Stomach (tissue), 19 donors: ENCODE measurements at places on chromosomes 1 and 21.

- no peaks in the 10 kb centered on the region for H3K36me3 ChIP-seq
- H3K4me3 ChIP-seq, result no peak overlapping the region
- no peak for DNase-seq
- H3K27me3 ChIP-seq, result no peaks in the 10 kb centered on the region
- H3K4me1 ChIP-seq, result no peaks in the 10 kb centered on the region
These were observed 35.0 kb downstream of the SLC35F3 start for GRCh38 chr1:233939451-233939850.

DNA sequence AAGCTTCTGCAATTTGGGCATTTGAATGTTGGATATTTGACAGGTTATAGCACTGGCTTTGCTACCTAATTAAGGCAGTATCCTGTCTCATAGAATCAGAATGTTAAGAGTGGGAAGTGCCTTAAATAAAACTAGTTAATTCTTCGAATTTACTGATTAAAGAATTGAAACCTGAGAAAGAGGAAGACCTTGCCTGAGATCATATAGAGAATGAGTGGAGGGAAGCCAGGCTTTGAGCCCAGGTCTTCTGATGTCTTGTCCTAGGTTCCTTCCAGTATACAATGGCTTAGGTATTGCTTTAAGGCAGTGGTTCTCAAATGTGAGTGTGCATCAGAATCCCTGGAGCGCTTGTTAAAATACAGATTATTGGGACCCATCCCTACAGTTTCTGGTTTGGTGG, 20.9 kb upstream of the SH3BGRL3 start:
- H3K27me3 ChIP-seq, result no peaks in the 10 kb centered on the region
- no peaks in the 10 kb centered on the region for H3K4me1 ChIP-seq
- DNase-seq, result no peak
- H3K4me3 ChIP-seq, result no peak overlapping the region
- no peak overlapping the region for H3K27ac ChIP-seq

DNA sequence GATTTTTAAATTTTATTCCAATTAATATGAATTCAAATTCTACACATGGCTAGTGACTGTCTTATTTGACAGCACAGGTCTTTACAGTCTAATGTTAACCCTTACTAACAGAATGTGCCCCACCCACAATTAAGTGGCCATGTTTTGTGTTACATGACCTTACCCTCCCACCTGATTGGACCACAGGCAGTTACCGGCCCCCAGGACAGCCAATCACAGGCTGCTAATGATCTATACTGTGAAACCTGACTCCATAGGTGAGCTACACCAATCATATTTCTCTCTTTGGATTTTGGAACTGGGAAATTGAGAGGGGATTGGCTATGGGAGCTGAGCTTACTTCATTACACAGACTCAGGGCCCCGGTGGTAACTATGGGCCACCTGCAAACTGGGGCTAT, 27.5 kb downstream of the ZP4 start:
- no peaks in the 10 kb centered on the region for H3K27me3 ChIP-seq
- no peaks in the 10 kb centered on the region for H3K4me1 ChIP-seq
- no peaks in the 10 kb centered on the region for H3K36me3 ChIP-seq
- H3K4me3 ChIP-seq, result no peak overlapping the region
- H3K27ac ChIP-seq, result no peak overlapping the region

DNA sequence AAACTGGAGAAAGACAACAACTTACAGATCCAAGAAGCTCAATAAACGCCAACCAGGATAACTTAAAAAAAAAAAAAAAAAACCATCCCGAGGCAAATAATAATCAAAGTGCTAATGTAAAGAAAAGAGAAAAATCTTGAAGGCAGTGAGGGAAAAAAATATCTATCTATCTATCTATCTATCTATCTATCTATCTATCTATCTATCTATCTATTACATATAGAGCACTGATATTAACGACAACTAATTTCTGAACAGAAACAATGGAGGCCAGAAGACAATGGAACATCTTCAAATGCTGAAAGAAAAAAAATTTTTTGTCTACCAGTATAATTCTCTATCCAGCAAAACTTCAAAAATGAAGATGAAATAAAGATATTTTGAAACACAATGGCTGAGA, 18.0 kb downstream of the PACC1 start:
- H3K27ac ChIP-seq, result no peak overlapping the region
- H3K4me1 ChIP-seq, result no peaks in the 10 kb centered on the region
- no peaks in the 10 kb centered on the region for H3K27me3 ChIP-seq
- DNase-seq, result no peak

DNA sequence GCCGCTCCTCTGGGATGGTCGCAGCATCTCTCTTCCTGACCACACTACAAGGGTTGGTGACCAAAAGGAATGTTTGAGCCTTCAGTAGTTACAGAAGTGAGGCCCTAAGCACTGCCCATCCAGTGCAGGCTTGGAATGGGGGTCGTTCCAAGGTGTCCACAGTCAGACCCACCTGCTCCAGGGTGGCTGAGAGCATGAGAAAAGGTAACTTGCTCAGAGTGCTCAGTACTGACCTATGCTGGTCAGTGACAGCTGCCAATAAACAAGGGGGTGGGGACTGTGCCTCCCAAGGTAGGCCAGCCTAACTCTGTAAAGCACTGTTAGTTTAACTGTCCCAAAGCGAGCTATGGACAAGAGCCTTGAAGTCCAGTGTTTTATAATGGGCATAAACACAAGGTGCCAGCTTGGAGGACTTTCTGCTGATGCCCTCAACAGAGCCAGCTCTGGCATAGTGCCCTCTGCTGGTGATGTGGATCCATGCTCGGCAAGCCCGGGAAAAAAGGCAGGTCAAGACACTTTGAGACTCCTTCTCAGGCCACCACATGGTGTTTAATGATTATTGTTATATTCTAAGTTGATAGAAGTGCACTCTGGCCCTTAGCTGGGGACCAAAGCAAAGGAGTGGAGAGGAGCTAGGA, 78.1 kb upstream of the DNAH14 start:
- no peak overlapping the region for H3K27ac ChIP-seq
- H3K4me1 ChIP-seq, result no peaks in the 10 kb centered on the region
- no peaks in the 10 kb centered on the region for H3K36me3 ChIP-seq
- no peaks in the 10 kb centered on the region for H3K27me3 ChIP-seq
- no peak overlapping the region for H3K4me3 ChIP-seq

DNA sequence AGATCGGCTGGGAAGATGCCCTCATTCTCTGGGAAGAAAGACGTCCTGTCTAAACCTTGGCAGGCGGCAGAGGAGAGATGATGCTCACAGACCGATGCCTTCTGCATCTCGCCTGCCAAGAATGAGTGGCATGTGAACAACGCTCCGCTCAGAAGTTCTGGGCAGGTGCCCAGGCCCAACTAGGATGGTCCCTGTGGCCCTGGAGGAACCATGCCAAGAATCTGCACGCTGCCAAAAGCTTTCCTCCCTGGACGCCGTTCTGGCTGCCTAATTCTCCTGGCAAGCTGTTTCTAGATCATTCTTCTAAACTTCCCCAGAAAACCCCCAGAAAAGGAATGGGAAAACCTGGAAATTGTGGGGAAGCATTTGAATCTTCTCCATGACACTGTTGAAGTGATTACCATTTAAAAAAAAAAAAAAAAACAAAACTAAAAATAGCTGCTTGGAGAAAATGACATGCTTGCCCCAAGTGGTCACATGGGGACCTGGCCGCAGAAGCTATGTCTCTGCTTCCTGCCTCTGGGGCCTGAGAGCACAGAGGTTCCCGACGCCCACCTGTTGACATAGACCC, 440.9 kb downstream of the PRDM2 start:
- no peaks in the 10 kb centered on the region for H3K27me3 ChIP-seq
- no peaks in the 10 kb centered on the region for H3K36me3 ChIP-seq
- H3K4me3 ChIP-seq, result no peak overlapping the region
- H3K4me1 ChIP-seq, result no peaks in the 10 kb centered on the region
- peak; percentile 50 for DNase-seq

DNA sequence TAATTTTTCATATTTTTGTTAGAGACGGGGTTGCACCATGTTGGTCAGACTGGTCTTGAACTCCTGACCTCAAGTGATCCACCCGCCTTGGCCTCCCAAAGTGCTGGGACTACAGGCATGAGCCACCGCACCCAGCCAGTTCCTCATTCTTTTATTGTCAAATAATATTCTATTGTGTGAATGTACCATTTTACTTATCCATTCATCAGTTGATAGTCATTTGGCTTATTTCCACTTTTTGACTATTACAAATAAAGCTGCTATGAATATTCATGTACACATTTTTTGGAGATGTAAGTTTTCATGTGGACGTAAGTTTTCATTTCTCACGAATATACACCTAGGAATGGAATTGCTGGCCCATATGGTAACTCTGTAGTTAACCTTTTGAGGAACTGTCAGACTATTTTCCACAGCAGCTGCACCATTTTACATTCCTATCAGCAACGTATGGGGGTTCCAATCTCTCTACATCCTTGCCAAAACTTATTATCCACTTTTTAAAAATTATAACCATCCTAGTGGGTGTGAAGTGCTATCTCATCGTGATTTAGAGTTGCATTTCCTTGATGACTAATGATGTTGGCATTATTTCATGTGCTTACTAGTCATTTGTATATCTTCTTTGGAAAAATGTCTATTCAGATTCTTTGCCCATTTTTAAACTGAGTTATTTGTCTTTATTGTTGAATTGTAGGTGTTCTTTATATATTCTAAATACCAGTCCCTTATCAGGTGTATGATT, 12.7 kb downstream of the PACC1 start:
- no peak overlapping the region for H3K4me3 ChIP-seq
- no peaks in the 10 kb centered on the region for H3K36me3 ChIP-seq
- no peak for DNase-seq
- H3K4me1 ChIP-seq, result no peaks in the 10 kb centered on the region
- H3K27me3 ChIP-seq, result no peaks in the 10 kb centered on the region

GRCh38 chr1:117651616-117652015, 45.8 kb downstream of the TENT5C start:
- H3K4me1 ChIP-seq, result peaks cover 18% of the 10 kb centered on the region
- H3K36me3 ChIP-seq, result no peaks in the 10 kb centered on the region
- no peaks in the 10 kb centered on the region for H3K27me3 ChIP-seq
- no peak overlapping the region for H3K27ac ChIP-seq
- H3K4me3 ChIP-seq, result no peak overlapping the region
- no peak for DNase-seq

GRCh38 chr1:61387829-61388228, 305.5 kb downstream of the NFIA start:
- H3K4me1 ChIP-seq, result peaks cover 7% of the 10 kb centered on the region
- H3K27me3 ChIP-seq, result no peaks in the 10 kb centered on the region
- H3K36me3 ChIP-seq, result peaks cover 43% of the 10 kb centered on the region

GRCh38 chr1:159184201-159184600, 12.8 kb downstream of the CADM3 start:
- H3K27ac ChIP-seq, result no peak overlapping the region
- H3K4me3 ChIP-seq, result no peak overlapping the region
- peaks cover 18% of the 10 kb centered on the region for H3K4me1 ChIP-seq
- no peak for DNase-seq
- H3K36me3 ChIP-seq, result no peaks in the 10 kb centered on the region
- no peaks in the 10 kb centered on the region for H3K27me3 ChIP-seq

GRCh38 chr1:167496797-167497619, 21.3 kb downstream of the CD247 start:
- H3K4me1 ChIP-seq, result no peaks in the 10 kb centered on the region
- no peak for DNase-seq
- H3K27ac ChIP-seq, result no peak overlapping the region

DNA sequence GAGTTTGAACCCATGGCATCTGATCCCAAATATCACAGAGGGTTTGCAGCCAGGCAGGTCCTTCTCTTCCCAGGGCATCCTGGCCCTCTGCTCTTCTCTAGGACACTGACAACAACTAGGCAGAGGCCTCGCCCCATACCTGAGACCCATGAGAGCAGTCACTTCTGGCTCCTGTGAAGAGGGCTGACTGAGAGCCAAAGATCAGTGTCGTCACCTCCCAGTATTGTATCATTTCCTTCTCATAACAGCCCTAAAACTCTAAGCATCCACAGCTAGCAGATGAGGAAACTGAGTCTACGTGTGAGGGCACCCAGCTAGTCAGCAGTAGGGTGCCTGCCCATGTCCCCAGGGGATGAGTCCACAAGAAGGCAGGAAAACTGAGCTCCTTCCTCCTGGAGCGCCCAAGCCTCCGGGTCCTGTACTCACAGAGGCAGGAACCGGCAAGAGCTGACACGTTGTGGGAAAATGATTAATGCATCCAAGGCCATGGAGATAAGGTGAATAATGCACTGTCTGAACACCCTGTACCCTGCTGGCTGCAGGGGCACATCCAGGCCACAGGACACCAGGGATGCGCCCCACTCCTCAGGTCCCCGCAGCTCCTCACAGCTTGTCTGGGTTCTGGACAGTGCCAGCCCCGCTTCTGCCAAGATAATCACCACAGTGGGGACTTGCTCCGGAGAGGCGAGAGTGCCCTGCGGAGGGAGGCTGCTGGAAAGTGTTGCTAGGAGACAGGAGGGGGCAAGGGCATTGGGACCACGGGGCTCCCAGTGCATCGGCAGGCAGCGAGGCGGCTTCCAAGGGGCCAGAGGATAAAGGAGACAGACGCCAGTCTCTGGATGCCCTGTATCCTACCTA, 340.0 kb downstream of the NPHP4 start:
- H3K4me1 ChIP-seq, result no peaks in the 10 kb centered on the region
- no peak for DNase-seq
- peaks cover 42% of the 10 kb centered on the region for H3K27me3 ChIP-seq
- no peak overlapping the region for H3K4me3 ChIP-seq
- no peak overlapping the region for H3K27ac ChIP-seq

DNA sequence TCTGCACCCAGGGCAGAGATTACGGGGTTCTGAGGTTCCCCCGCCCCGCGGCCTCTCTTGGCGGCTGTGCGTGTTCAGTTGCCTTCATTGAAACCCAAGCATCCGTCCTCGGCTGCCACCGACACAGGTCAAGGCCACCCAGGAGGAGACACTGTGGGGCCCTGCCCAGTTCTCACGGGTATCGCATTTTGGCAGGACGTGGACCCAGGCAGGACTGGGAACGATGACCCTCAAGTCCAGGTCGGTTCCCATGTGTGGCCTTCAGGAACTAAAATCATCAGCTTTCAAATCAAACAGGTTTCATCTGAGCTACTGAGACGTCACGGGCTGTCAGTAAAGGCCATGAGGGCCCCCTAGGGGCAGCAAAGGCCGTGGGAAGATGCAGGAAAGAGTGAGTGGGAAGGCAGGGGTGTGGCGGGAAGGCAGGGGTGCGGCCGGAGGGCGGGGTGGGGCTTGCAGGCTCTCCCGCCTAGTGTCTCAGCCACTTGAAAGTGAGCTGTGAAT, 7.0 kb upstream of the C1orf174 start:
- H3K4me1 ChIP-seq, result no peaks in the 10 kb centered on the region
- no peak overlapping the region for H3K27ac ChIP-seq
- peaks cover 24% of the 10 kb centered on the region for H3K27me3 ChIP-seq

DNA sequence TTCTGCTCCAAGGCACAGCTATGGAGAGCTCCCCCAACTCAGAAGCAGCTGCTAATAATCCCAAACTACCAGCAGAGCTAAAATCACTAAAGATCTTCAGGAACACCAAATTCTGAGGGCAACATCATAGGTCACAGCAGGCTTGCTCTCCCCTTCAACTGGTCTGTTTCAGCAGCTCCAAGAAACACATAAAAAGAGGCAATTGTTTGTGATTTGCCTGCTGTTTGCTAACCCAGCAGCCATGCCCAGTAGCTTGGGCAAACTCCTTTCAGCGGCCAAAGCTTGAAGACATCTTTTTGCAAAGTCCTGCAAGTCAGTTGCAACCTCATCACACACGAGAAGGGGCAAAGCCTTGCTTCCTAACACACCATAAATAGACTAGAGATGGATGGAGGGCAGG, 8.9 kb downstream of the ERI3 start:
- no peak overlapping the region for H3K27ac ChIP-seq
- H3K27me3 ChIP-seq, result no peaks in the 10 kb centered on the region
- no peaks in the 10 kb centered on the region for H3K4me1 ChIP-seq
- H3K4me3 ChIP-seq, result no peak overlapping the region
- peaks cover 6% of the 10 kb centered on the region for H3K36me3 ChIP-seq

GRCh38 chr1:52592637-52593323, 9.4 kb upstream of the GPX7 start:
- H3K4me1 ChIP-seq, result no peaks in the 10 kb centered on the region
- no peaks in the 10 kb centered on the region for H3K27me3 ChIP-seq
- no peaks in the 10 kb centered on the region for H3K36me3 ChIP-seq
- no peak overlapping the region for H3K27ac ChIP-seq
